NCI-H1930 (cell line): ENCODE measurements at places on chromosomes 7 and 10.
A peak's percentile ranks its signal among the peaks of the same experiment; 100 is the strongest.

DNA sequence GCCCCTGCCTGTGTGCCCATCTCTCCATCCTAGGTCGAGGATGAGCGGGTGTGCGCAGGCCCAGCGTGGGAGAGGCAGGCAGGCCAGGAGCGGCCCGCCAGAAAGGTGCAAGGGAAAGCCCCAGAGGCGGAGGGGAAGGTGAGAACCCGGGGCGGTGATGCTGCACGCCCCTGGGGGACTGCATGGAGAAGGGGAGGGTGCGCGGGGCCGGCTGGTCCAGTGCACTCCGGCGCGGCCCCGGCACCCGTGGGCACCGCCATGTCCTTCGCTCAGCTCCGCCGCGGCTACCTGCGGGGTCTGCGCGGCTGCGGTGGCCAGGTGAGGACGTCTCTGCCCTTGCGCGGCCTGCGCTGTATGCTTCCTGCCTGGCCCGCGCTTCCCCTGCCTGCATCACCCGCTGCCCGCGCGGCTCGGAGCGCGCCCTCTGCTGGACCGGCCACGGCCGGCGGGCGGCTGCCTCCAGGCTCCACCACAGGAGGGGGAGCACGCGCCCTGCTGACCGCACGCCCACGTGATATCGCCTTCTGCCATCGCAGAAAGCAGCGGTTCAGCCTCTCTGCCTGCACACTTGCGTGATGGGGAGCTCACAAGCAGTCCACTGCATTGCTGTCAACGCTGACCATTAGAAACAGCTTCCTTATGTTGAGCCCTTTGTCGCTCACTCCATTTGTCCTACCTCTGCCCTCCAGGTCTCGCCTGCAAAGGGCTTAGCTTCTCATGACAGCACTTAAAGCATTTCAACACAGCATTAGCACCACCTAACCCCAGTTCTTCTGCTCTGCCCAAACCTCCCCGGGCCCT lies 73.9 kb downstream of the CXCL12 start:
- peak; percentile 47 for DNase-seq

- DNase-seq = no peak
Observed at GRCh38 chr10:72800000-72800740, 93.4 kb upstream of the OIT3 start.

DNA sequence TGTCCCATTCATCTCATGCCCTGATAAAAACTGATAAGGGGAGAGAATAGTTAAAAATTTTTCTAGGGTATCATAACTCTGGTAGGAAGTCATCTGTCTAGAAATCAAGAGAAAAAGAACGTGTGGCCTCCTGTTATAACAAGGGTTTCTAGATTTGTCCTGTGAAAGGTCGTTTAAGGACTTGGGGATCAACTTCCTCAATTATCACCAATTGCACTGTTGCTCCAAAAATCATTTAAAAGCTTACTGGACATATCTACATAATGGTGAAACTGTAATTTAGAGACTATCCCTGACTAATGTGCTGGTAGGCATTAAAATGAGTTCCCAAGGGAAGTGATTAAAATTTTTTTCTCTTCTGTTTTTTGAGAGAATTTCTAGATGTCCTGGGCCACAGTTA lies 58.2 kb downstream of the GPR141 start:
- no peak for DNase-seq

DNA sequence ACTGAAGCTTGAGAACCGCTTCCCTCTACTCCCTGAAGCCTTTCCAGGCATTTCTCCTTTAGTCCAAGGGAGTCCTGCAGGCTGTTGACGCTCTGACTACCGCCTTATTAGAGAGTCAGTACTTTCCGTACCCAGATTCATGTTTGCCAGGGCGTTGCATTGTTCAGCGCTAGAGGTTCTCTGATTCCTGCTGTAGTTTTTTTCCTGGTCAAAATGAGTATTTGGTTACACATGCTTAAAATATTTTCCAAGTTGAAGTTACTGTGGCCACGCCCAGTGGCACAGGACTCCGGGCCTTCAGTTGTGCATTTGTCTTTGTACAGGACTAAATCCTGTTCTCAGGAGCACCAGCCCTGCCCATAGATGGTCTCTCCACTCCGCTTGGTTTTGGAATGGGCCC lies 7.9 kb downstream of the MTURN start:
- DNase-seq = peak; percentile 28

- no peak for DNase-seq
Observed at GRCh38 chr7:44694766-44695165, 53.9 kb upstream of the ZMIZ2 start.

GRCh38 chr10:485776-486175 lies 203.7 kb downstream of the DIP2C start:
- no peak for DNase-seq

DNA sequence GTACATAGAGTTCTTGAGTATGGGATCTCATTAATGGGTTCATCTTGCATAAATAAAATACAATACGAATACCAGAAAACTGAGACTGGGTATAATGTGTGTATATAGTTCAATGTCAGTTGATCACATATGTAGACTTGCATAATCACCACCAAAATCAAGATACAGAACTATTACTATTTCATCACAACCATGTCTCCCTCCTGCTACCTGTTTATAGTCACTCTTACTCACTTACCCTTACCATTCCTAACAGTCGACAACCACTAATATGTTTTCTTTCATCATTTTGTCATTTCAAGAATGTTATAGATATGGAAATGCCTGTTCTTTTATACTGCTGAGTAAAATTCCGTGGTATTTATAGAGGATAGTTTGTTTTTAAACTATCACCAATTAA lies 416.1 kb upstream of the CNTNAP2 start:
- no peak for DNase-seq

DNA sequence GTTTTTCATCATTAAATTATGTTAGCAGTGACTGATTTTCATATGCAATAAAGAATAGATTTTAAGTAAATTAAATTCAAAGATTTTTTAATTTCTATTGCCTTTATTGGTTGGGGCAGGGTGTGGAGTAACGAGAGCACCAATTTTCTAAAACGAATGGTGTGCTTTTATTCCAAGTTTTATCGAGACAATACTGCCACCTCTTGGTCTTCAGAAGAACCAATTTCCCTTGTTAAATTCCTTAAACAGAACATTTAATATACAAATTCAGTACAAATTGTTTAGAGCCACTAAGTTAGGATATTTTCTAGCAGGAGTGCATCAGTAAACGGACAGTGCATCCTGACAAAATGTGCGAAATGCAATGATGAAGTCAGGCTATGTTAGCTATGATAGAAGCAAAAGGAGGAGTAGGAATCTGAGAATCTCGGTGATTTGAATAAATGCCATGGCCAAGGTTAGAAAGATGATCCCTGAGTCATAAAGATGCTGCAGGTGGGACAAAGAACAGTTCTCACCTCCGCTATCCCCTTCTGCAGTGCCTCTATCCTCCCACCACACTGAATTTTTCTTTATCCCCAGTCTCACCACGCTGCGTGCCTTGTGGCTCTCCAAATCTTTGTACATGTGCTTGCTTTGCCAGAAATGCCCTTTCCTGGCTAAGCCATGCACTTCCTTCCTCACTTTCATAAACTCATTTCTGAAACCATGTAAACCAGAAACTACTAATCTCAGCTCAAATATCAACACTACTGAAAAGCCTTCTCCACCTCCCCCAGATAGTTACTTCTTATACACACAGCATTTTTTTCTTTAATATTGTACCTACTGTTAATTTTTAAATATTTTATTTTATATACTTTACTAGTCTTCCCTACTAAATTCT lies 31.9 kb upstream of the AGBL3 start:
- DNase-seq = peak; percentile 25

GRCh38 chr10:95520617-95521016 lies 40.6 kb downstream of the SORBS1 start:
- no peak for DNase-seq

- DNase-seq = no peak
Observed at GRCh38 chr10:86970162-86970981, 2.1 kb downstream of the ADIRF start.

- no peak for DNase-seq
Observed at GRCh38 chr7:46131916-46132795, 211.1 kb upstream of the IGFBP3 start.

DNA sequence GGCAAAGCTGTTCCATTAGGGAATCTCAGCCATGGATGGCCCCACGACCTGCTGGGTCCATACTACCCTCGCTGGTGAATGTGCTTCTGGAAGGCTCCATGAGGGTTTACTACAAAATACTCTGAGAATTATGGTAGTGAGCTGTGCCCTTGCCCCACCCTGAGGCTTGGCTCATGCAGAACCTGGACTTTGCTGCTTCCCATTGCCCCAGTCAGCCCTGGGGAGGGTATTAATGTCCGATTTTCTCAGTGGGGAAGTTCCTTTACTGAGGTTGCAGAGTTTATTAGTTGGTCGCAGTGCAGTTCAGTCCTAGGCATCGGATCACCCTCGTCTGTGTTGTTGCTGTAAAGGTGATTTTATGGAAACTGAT lies 310.1 kb downstream of the WDR37 start:
- DNase-seq = no peak

DNA sequence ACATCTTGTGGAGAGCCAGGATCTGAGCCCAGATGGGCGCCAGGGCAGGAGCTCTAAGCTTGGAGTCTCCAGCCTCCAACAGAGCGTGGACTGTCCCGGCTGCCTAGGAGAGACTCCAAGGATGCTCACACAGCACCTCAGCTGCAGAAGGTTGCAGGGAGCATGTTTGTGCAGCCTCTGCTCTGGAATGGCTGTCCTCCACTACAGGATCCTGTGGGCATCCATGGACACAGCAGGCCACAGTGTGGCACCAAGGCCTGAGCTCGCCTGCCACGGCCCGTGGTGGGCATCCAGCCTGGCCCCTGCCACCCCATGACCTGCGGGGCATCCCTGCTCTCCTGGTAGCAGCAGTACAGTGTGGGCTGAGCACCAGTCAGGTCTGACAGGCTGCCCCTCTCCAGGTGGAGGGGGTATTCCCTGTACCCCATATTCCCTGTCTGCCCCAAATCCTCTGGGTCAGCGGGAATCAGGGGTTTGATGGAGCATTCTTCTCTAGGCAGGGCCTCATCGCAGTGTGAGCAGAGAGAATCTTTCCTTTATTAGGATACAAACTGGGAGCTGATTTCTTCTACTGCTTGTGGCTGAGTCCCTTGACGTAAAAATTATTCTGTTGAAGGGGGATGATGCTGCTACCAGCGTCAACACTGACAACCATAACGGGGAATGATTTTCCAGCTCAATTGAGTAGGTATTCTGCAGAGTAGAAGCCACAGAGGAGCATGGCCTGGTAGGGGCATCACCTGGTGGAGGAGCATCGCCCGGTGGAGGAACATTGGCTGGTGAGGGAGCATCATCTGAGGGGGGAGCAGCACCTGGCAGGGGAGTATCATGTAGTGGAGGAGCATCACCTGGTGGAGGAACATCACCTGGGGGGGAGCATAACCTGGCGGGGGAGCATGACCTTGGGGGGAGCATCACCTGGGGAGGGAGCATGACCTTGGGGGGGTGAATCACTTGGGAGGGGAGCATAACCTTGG lies 60.6 kb downstream of the GLRX3 start:
- DNase-seq = no peak
